ENCODE measurements at places on chromosomes 3 and 15.

GRCh38 chr3:124075753-124076152 is 83.8 kb upstream of the ROPN1 start:
- no peak for DNase-seq

GRCh38 chr15:66886241-66886675 is 179.1 kb upstream of the SMAD3 start:
- DNase-seq: peak; percentile 8

DNA sequence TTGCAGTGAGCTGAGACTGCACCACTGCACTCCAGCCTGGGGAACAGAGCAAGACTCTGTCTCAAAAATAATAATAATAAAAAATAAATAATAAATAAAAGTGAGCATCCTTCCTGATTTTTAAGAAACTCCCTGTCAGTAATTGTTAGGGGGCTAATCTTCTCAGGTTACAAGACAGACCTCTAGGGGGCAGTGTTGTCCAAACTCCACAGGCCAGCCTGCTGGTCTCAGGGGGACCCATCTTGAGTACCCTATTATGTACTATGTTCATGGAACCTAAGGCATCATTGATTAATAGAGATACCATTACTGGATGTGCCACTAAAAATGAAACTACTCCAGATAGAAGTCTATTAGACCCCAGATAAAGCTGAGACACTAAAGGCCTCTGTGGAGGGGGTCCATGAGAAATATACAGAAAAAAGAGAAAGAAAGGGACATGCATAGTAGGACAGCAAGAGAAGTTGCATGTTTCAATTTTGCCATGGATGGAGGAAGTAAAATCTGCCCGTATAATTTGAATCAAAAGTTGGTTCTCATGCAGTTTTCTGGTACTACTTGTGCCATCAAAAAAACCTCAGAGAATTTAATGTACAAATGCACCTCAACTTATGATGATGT is 85.5 kb upstream of the CDV3 start:
- DNase-seq: peak; percentile 61

- DNase-seq: peak; percentile 51
These were observed 21.2 kb downstream of the ADAMTS7 start for GRCh38 chr15:78790027-78790426.

DNA sequence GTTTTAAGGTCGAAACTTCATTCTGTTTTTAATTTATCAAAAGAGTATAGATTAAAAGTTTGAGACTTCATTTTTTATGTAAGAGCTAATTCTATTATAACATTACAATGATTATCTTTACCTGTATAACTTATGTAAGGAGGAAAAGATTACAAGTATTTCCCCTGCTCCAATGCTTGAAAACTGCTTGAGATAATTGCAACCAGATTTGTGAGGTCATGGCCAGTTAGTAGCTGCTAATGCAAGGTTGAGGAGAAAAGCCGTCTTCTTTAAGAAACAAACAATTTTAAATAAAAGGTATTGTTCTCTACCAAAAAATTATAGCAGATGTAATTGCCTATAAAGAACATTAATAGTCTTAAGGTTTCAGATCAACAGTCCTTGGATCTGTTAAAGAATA is 208.3 kb upstream of the UBE2E2 start:
- DNase-seq: no peak

- DNase-seq: no peak
These were observed 110.5 kb upstream of the WNT5A start for GRCh38 chr3:55597641-55598040.

DNA sequence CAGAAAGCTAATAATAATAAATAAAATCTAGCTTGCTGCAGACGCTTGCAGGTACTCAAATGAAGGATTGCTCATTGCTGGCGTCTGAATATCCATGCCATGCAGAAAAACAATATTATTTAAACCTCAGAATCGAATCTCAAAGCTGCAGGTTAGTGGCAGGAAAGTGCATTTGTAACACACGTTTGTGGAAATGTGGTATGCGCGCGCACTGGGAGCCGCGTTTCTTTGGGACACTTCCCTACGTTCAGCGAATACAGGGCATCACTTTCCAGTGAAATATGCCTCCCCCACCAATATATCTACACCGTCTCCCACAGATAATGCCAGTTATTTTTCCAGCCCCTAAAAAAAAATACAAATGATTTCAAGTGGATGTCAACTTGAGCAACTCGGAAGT is 37.1 kb downstream of the ZIC4 start:
- no peak for DNase-seq

DNA sequence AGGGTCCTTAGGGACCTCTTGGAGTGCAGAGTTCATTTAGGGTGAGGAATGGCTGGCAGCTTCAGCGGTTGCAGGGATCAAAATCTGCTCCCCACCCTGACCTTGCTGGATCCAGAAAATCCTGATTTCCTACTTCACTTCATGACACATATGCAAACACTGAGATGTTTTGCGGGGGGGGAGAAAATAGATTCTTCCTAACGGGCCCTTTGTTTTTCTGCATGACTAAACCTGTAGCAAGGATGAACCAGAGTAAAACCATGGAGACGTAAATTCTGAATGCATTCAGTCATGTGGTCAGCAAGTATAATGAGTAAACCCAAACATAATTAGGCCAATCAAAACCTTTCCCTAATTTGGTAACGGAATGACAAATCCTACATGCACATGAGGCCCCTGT is 20.0 kb upstream of the RBP1 start:
- no peak for DNase-seq

GRCh38 chr15:28989896-28990295 is 104.1 kb downstream of the APBA2 start:
- no peak for DNase-seq

DNA sequence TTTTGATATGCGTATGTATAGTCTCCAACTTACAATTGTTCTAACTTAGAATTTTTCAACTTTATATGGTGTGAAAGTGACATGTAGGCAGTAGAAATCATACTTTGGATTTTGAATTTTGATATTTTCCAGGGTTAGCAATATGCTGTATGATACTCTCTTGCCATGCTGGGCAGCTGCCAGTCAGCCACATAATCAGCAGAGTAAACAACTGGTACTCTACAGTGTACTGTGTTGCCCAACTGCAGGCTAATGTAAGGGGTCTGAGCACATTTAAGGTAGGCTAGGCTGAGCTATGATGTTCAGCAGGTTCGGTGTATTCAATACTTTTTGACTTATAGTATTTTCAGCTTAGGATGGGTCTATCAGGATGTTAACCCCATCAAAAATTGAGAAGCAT is 52.0 kb upstream of the RYK start:
- DNase-seq: no peak

- DNase-seq: no peak
These were observed 43.5 kb downstream of the ITGB5 start for GRCh38 chr3:124843506-124844177.

DNA sequence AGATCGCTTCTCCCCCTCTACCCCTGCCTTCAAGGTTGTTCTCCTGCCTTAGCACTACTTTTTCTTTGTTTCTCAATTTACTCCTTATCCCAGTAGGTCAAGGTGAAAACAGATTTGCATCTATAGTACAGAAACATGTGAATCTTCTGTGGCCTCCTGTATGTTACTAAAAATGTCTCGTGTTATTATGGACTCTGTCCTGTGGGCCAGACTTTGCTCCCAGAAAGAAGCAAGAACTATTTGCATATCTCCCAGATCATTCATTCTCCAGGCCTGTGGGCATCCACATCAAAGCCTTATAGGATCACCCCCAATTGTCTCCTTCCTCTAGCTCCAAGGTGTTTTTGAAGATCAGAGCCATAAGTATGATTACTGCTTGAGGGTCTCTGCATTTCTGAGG is 169.5 kb upstream of the ROPN1 start:
- DNase-seq: no peak

- DNase-seq: no peak
These were observed 51.4 kb downstream of the CORO2B start for GRCh38 chr15:68630211-68630555.

DNA sequence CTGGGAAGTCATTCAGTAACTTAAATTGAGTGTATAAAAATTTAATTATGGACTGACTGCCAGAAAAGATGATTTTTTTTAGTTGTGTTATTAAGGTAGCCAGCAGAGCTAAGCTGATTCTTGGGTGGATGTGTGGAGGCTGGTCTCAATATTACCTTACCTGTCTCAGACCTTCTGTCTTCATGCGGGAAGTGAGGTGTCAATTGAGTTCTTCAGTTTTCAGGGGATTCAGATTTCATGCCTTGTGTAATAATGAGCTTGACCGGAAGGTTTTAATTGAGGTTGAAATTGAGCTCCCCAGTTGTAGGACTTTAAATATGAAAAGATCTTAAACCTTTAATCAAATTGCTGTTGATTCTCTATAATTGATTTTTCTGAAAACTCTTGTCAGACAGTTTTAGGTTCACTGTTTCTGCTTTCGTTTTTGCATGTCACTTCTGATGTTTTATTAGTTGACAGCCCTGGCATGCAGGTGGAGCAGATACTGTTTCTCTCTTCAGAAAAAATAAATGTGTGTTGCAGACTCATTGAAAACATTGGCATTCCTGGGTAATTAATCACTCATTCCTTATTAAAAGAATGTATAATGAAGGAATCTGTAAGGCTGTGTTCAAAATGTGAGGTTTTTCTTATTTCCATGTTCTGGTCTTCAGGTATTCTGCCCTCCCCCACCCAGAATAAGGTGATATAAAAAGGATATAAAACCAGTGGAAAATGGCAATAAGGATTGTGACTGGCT is 54.5 kb downstream of the PSMD6 start:
- no peak for DNase-seq

DNA sequence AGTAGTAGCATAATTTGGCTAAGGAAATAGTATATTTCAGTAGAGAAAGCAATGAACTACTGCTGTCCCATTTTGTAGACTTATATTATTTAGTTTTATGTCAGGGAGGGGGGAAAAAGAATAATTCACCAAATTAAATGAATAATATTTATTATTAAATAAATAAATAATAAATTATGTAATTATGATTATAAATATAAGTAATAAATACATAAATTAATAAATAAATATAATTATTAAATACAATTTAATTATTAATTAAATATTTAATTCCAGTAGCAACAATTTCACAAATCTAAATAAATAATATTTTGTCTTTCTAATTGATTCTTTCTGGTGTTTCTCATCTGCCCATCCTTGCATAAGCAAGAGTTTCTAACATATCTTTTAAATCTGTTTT is 81.1 kb upstream of the PLSCR4 start:
- DNase-seq: no peak

- no peak for DNase-seq
These were observed 47.4 kb upstream of the RAB6B start for GRCh38 chr3:133943031-133943535.

GRCh38 chr15:93024716-93025624 is 64.0 kb downstream of the RGMA start:
- DNase-seq: no peak

DNA sequence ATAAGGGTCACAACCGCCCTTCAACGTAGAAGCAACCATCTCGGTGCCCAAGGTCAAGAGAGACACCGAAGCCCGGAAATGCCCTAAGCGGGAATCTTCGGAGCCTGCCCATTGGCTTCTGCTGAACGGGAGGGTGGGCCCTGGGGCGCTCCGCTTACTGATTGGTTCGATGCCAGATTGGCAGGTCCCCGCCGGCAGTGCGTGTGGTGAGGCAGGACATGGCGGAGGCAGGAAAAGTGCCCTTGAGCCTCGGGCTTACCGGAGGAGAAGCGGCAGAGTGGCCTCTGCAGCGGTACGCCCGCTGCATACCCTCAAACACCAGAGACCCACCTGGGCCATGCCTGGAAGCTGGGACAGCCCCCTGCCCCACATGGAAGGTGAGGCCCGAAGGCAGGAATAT is at the start of gene REC114:
REC114 (plus strand) TSS at position 197 of the 400 bp plus-strand sequence; CDS start at position 219, 22 bp downstream.
- DNase-seq: no peak

DNA sequence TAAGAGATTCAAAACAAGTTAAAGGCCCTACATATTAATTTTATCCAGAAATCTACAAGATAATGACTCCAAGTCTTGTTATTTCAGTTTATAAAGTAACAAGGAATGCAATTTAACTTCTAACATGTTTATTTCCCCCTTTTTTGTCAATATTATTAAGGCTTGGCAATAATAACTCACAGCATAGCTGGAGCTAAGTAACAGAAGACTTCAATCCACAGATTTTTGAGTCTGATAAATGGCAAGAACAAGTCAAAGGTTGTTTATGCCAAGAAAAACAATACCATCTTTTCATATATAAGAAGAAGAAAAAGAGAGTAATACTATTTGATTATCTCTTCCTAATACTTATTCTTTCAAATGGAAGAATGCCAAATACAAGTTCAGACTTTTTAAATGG is 631.0 kb upstream of the CCDC54 start:
- no peak for DNase-seq

- no peak for DNase-seq
These were observed 144.1 kb upstream of the TPRG1 start for GRCh38 chr3:189027626-189028155.

DNA sequence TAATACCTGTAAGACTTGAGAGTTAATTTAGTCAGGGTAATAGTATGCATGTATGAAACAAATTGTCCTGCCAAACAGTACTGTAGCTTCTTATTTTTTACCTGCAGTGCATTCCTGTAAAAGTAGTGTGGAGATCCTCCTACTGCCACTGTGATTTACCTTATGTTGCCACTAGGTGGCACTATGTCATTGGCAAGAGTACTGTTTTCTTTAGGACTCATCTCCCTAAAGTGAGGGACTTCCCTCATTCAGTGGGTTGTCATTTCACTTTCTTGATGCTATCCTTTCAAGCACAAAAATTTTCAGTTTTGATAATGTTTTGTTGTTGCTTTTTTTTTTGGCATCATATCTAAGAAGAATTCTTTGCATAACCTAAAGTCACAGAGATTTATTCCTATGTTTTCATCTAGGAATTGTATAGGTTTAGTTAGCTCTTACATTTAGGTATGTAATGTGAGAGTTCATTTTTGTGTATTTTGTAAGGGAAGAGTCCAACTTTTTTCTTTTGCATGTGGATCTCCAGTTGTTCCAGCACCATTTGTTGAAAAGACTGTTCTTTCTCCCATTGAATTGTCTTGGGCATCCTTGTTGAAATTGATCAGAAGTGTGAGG is 105.7 kb downstream of the AKAP13 start:
- peak; percentile 68 for DNase-seq

GRCh38 chr3:46878781-46879436 is 1.4 kb downstream of the PTH1R start:
- DNase-seq: no peak
